ENCODE measurements at places on chromosomes 7 and 10. TPM values are rescaled to one million over a fixed set of nuclear protein-coding genes. Genes with fewer than 3 reads are reported as not detected.
A peak's percentile ranks its signal among the peaks of the same experiment; 100 is the strongest.

ANKRD61 gene
- total RNA-seq: 0.20 TPM

HOXA1 gene
- total RNA-seq: 0.70 TPM

DNA sequence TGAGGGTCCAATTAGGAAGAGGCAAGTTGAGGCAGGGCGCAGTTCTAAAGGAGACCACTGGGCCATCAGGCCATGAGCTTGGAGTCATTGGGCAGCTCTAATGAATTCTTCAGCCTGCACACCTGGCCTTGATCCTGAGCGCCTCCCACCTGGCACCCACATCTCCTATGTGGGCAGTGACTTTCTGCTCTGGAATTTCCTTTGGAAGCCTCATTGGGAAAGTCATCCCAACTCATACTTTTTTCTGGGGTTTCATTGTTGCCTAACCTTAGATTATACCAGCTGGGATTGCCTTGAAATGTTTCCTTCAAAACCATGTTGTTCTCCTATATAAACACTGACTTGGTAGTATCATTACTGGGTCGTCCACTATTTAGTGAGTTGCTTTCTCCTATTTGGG is 54.1 kb downstream of the PLPP4 start:
- no peak for DNase-seq

DNA sequence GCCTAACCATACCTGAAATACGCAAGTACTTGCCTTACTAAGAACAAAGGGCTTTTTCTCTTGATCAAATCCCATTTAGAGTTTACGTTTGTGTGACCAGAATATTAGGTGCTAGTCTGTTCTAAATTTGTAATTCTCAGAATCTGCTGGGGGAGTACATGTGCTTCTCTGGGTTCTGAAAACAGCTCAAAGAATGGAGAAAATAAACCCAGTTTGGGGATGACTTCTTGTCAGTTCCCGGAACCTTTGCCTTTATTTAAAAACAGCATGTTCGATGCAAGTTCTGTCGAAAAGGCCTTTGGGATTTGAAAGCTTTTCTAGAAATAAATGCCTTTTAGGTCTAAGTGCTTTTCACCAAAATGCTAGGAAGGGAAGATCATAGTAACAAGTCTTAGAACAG is 147.0 kb downstream of the ARID5B start:
- DNase-seq: no peak

DYNC1I1 gene
- not detected for total RNA-seq

- DNase-seq: no peak
These were observed 45.0 kb downstream of the TMEM106B start for GRCh38 chr7:12256090-12256489.

- DNase-seq: no peak
These were observed 1127.3 kb upstream of the AUTS2 start for GRCh38 chr7:68470836-68471435.

ADAM8 gene
- 206 TPM for total RNA-seq

DNA sequence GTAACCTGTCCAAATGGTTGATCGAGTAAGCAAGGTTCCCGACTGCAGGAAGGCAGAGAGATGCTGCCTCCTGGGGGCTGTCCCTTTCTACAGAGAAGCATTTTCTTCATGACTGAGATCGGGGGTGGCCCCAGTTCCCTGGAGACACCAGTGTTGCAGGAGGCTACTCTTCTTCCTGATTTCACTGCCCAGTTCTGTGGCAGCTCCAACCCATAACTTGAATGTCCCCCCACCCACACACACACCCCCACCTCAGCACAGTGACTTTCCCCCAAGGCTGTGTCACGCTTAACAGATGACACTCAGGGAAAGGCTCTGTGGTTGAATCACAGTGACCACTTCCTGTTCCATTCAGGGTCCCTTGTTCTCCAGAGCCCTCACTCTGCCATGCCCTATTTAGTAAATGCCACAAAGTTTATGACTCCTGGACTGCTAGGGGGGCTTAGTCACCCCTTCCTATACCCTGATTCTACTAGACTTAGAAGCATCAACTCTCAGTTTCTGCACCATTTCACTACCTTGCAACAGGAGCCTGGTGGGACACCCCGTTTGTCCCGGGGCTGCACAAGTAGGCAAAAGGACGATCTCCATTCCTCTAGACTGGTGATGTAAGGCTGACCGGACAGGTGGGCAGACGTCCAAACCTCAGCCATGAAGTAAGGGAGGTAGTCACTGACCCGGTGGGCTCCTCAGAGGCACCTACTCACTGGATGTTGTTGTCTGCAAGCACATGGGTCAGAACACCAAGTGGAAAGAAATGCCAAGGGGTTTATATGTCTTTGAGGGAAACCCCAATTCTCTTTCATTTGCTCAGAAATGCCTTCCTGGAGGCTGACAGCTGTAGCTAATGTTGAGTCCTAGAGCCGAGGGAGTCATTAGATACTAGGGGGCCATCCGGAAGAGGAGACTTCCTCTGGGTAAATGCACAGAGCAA is 31.3 kb upstream of the SMC3 start:
- peak; percentile 75 for DNase-seq

- no peak for DNase-seq
These were observed 28.0 kb downstream of the VIM start for GRCh38 chr10:17256051-17256450.

- DNase-seq: no peak
These were observed 4.4 kb downstream of the ZNF32 start for GRCh38 chr10:43644252-43644651.

DNA sequence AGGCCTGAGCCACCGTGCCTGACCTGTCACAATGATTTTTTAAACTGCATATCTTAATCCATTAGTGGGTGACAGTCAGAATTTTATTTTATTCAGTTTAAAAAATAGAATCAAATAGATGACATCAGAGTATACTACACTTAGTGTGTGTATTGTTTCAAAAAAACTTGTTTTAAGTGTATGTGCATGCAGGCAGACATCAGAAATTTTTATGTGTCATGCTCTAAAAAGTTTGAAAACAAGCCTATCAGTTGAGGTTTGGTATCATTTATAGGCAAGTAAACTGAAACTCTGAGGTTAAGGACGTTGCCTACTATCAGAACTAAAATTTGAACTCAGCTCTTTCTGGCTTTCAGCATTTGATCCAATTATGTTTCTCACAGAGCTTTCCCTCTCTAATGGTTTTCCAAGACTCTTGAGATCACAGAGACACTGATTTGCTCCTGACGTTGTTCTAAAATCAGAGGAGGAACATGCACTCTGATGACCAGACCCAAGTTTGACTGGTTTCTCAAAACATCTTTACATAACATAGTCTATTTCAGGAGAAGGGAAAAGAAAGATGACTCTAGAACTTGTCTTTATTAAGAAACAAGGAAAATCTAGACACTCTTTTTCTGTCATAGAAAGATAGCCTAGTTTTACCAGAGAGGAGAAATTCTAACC is 188.6 kb downstream of the AUTS2 start:
- DNase-seq: no peak

GRCh38 chr7:49513911-49514310 is 259.5 kb upstream of the VWC2 start:
- no peak for DNase-seq

CCL24 gene
- total RNA-seq: not detected

GRCh38 chr10:14162061-14162460 is 168.7 kb downstream of the FRMD4A start:
- no peak for DNase-seq

- no peak for DNase-seq
These were observed 489.5 kb downstream of the REEP3 start for GRCh38 chr10:64010711-64011110.

DNA sequence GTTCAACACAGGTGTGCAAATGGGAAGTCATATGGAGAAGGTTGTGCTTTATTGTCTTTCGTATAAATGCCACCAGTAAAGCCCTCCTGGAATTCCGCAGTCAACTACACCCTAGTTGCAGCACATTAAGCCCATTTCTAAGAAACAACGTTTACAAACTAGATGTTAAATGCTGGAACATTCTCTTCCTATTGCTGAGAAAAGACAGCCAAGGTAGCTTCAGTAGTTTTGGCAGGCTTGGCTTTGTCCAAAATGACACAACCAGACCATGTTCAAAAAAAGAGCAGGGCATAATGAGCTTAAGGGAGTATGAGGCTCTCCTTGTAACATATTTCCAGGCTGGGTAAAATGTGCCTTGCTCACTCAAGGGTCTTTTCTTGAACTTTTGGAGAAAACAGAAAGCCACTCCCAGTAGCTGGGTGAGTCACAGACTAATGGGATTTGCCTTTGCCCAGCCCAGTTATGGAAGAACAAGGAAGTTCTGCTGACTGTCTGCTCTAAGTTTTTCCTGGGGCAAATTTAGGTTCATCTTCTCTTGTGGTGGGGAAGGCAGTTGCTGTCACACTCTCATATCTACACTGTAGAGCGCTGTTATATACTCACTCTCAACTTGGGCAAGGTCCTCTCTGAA is 238.7 kb downstream of the PLXNA4 start:
- no peak for DNase-seq

DNA sequence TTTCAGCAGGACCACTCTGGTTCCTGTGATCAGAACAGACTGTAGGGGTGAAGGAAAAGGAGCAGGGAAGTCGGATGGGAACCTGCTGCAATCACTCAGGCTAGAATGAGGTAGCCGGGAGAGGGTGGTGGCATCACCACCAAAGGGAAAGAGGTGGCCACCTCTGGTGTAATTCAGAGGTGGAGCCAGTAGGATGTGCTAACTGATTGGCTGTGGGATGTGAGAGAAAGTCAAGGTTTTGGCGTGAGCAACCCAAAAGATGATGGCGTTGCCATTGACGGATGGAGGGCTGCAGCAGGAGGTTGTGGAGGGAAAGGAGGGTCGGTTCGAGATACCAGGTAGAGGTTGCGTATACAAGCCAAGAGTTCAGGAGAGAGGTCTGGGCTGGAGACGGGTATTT is 7.4 kb upstream of the VSIR start:
- DNase-seq: no peak

LAMB1 gene
- total RNA-seq: not detected

AASS gene
- total RNA-seq: 0.81 TPM

DNA sequence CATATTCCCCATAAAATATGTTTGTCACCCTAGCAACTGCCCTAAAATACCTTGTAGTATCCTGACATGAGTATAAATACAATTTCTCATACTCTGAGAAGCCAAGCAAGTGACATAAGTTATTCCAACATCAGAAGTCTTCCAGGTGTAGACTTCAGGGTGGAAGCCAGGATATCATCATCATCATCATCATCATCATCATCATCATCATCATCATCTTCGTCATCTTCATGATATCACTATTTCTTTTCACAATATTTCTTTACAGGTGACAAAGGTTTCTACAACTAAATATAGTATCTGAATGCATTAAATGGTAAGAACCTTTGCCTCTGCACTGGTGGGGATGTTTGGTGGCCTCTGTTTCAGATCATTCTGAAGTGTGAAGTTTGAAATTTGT is 10.0 kb upstream of the GPR141 start:
- DNase-seq: no peak

SMURF1 gene
- 15.9 TPM for total RNA-seq

- peak; percentile 26 for DNase-seq
These were observed 68.8 kb upstream of the GSDME start for GRCh38 chr7:24825931-24826661.

HOXA5 gene
- not detected for total RNA-seq

PPP1R3C gene
- total RNA-seq: 0.23 TPM

TFEC gene
- 0.05 TPM for total RNA-seq

SPDYE9 gene
- total RNA-seq: not detected

SPDYE11 gene
- not detected for total RNA-seq

DNA sequence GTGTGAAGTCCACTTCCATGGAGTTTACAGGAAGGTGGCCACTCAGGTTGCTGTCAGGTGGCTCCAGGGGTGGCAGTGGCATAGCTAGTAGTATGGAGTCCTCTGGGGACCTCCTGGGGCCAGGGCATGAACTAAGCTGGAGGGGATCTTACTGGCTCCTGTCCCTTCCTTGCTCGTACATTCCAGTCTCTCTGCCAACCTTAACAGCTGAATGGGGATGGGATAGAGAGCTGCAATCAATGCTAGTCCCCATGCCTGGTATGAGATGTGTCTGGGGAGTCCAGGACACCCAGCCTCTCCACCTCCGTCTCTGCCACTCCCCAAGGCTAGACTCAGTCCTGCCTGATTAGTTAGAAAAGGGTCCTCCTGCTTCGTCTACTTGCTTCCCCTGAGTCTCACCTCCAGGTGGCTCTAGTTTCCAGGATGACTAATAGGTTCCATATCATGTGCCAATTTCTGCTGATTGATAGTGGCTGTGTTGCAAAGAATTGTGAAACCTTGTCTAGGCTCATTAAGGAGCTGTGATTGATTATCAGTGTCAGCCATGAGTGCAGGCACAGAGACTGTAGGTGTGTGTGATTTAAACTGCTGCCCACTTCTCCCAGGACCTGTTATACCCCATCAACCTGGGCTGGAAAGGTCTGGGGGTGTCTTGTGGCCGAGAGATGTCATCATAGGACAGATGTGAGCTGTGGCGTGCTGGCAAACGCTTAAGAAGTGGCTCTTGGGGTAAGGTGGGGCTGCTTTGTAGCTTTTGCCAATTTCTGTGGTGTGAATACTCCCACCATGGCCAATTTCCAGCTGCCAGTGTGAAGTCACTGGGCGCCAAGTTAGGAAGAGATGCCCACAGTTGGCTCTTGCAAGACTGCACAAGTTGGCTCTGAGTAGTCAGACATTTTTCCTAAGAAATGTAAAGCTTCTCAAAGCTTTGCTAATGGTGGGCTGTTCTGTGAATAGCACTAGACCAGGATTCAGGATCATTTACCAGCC is 59.8 kb downstream of the COL13A1 start:
- no peak for DNase-seq

DNA sequence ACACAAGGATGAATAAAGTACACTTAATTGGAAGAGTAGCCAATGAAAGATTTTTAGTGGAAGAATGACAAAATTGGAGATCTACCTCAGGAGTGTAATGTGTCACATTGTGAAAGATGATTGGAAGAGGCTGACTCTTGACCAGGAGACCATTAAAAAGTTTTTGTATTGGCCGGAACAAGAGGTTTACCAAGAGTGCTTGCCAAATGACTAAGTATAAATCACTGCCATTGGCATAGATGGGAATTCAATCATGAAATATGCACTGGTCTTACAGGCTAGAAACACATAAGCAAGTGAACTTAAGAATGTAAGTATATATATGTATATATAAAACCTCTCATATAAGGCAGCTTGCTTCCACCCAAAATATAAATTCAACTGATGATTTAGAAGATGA is 58.7 kb upstream of the TFEC start:
- no peak for DNase-seq

DNA sequence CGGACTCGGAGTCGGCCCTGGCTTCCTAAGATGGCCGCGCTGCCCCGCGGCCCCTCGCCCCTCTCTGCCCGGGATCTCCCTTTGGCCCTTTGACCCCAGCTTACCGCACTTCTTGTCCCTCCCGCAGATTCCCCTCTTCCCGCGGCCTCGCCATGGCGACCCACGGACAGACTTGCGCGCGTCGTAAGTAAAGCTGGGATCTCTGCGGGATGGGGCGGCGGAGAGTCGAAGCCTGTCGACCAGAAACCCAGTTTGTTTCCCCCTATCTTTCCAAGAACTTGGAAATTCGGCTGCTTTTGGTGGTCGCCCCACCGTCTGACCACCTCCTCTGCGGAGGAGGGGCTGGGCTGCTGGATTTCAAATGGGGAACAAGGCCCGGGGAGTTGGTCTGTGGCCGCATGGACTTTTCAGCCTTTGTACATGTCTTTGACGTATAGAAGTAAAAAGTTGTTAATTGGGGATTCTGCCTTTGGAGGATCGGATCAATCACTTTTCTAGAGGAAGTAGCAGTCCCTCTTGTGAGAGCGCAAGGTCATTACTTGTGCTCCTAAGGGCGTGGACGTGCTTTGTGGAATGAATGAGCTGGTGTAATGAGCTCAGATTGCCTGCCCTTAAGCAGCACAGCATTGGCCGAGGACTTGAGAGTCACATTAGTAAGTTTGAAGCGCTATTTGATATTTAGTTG is 553 bp downstream of the VDAC2 start:
- peak; percentile 43 for DNase-seq

Measured in activated CD4-positive, alpha-beta memory T cell treated with anti-CD3 and anti-CD28 coated beads, Interleukin-2, amount 10 ng/mL, durations not matched to agents 7 days and 5 days (primary cell).